SJSA1 (cell line): ENCODE measurements at places on chromosomes 6 and 20. TPM values are rescaled to one million over a fixed set of nuclear protein-coding genes. Genes with fewer than 3 reads are reported as not detected.

DNA sequence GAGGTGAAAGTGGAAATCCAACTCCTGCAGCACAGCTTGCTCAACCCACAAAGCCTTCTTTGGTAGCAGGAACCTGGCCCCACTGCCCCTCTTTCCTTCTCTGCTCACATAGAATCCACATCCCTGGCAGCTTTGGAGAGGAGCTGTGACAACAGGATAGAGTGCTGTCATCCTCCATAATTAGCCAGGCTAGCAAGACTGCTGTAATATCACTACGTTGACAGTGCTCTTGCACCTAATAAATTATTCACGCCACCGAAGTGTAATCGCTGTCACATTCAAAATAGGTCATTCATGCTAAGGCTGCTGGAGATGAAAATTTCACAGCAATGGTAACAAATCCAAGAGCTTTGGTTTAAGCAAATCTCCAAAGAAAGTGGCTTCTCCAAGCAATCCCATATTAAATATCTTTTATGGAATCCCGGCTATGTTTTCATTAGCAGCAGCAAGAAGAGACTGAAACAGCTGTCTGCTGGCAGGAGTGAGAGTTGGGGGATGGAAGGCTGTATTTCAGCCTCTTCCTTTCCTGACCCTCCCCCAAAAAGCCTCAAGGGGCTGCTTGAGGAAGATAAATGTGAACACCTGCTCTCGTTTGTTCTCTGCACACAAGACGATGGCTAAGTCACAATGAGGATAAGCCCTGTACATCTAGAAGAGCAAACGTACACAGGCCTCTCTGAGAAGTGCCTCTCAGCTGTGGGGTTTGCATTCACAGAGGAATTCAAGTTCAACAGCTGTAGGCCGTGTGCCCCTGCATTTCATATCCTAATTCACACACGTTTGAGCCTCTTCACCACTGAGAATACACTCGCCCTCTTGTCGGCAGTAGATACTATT, 16.5 kb downstream of the RIPOR2 start:
- no peak for DNase-seq

GRCh38 chr20:56409521-56409920, 2.5 kb upstream of the CASS4 start:
- no peak for DNase-seq

- no peak for DNase-seq
Observed at GRCh38 chr6:52558266-52559000, 18.4 kb downstream of the TRAM2 start.

DNA sequence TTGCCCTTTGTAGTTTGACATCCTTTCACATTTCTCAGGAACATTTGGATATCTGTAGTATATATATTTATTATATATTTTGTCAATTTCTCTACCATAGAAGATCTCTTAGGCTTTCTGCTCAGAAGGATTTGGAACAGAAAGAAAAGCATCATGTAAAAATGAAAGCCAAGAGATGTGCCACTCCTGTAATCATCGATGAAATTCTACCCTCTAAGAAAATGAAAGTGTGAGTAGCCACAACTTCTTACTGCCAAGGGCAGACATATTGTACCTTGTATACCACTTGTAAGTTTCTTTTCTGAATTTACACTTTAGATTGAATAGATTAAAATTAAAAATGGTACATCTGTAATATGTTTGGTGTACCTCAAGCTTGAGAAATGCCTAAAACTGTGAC, 31.2 kb downstream of the TPX2 start:
- DNase-seq, result no peak

DNA sequence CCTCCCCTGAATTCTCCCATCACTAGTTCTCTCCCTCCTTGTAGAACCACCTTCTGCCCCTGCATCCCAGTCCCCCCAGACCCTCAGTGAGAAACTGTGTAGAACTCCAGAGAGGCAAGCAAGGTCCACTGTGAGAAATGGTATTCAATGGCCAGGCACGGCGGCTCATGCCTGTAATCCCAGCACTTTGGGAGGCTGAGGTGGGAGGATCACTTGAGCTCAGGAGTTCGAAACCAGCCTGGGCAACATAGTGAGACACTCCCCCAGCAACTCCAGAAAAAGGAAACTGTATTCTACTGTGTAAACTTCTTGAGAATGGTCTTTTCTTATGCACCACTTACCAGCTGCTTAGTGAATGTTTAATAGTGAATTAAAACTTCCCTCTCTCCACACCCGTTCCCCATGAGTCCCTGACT, 8.2 kb upstream of the CD83 start:
- DNase-seq, result no peak

- no peak for DNase-seq
Observed at GRCh38 chr6:122734529-122735395, 44.8 kb upstream of the FABP7 start.

DNA sequence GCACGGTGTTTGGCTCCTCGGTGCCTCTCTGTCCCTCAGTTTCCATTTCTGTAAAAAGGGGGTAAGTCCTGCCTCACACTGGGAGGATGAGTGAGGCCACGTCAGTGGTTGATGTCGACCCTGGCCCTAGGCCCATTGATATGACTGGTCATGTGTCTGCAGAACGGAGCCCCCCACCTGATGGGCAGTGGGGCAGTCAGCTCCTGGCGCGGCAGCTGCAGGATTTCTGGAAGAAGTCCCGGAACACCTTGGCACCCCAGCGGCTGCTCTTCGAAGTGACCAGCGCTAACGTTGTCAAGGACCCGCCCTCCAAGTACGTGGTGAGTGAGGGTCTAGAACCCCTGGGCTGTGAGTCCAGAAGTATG, 1.2 kb downstream of the SNX21 start:
- DNase-seq, result no peak

- DNase-seq, result no peak
Observed at GRCh38 chr6:1188199-1188598, 123.7 kb upstream of the FOXQ1 start.

GRCh38 chr6:157224951-157225574, 98.3 kb downstream of the TMEM242 start:
- DNase-seq, result no peak

Gene ZFP57
- total RNA-seq, result not detected in 2 replicates

Gene ZNF335
- 8.1 and 12.2 TPM in 2 replicates for total RNA-seq

DNA sequence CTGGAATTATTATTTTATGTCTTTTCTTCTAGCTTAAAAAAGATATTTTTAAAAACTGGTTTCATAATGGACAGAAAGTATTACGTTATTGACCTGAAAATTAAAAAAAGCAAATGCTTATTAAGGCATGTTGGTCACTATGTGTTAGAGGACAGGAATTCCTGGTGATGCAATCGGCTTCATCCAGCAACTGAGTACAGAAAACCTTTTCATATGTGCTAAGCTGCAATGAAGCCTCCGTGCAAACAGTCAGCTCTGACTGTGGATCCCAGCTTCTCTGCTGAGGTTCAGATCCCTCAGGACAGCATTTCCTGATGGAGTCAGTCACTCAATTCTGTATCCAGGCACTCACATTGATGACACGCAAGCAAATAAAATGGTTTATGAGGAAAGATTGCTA, 22.7 kb upstream of the BMP2 start:
- DNase-seq, result no peak

DNA sequence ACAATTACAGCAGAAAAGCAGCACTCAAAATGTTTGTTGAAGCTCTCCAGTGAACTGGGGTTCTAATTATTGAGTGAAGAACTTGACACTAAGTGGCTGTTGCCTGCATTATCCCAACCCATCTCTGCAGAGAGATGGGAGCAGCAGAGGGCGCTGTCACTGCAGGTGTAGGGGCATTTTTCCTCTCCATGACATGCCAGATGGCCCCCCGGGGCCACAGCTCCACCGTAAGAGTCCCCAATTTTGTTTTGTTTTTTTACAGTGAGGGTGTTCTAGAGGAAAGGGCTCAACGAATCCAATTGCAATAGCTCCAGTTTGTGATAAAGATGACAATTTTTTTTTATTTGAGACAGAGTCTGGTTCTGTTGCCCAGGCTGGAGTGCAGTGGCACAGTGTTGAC, 1.9 kb upstream of the FUCA2 start:
- no peak for DNase-seq

- DNase-seq, result no peak
Observed at GRCh38 chr20:3701061-3701998, 11.1 kb downstream of the SIGLEC1 start.

DNA sequence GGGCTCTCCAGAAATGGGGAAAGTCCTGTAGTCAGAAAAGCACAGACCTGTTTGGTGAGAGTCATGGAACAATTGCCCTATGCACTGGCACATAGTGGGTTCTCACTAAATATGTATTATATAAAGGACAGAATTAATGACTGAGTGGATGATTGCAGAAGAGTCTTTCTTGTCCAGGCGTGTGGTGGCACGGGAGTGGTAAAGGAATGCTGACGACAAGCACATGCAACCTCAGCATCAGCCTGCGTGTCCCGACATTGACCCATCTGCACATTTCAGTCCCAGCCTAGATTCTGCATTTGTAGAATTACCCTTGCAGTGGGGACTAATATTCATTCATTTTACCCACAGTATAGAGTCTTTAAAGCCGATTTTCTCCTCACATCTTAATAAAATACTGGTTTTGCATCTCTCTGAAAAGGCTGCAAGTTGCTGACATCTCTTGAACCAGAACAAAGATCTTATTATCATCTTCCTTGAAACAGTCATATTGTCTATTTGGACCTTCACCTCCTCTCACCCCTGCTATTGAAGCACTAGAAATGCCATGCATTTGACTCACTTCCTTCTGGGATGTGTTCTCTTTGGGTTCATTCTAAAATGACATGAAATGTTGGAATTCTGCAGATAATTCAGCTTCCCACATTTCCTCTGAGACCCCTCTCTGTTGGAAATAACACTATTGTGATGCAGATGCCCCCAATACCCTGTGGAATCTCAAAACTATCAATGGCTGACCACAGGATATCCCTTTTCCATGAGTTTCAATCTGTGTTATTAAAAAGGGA, 883.6 kb upstream of the FLRT3 start:
- no peak for DNase-seq

DNA sequence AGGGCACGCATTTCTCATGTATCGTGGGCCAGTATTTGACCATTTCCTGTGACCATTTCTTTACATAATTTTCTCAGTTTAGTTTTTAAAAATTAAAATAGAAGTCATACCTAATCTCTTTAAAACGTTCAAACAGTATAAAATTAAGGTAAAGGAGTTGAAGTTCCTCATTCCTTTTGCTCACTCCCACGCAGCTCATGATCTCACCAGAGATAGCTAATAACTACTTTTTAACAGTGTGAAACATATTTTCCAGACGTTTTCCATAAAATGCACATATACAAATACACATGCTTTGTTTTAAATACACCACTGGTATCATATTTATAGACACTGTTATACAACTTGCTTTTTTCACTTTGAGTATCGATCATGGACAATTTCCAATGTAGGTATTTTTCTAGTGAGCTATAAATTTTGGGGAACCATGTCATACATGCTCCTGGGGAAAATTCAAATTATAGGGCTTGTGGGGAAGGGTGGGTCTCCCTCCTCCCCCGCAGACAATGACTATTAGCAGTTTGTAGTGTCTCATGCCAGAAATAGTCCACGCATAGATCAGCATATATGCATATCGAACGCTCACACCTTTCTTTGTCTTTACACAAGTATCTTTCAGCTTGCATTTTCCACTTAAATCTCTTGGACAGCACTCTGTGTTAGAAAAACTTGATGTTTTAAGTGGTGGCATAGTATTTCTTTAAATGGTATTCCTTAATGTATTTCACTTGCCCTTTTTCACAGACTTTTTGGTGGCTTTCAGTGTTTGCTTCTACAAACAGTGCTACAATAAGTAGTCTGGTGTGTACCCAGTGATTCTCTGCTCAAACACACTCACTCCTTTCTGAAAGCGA, 145.5 kb upstream of the ZNF217 start:
- DNase-seq, result no peak
